ENCODE measurements at places on chromosomes 12 and 14.

GRCh38 chr14:85764822-85765221 lies 234.9 kb downstream of the FLRT2 start:
- DNase-seq: no peak

- DNase-seq: peak; percentile 89
These were observed 51.0 kb upstream of the SRSF5 start for GRCh38 chr14:69715725-69716477.

DNA sequence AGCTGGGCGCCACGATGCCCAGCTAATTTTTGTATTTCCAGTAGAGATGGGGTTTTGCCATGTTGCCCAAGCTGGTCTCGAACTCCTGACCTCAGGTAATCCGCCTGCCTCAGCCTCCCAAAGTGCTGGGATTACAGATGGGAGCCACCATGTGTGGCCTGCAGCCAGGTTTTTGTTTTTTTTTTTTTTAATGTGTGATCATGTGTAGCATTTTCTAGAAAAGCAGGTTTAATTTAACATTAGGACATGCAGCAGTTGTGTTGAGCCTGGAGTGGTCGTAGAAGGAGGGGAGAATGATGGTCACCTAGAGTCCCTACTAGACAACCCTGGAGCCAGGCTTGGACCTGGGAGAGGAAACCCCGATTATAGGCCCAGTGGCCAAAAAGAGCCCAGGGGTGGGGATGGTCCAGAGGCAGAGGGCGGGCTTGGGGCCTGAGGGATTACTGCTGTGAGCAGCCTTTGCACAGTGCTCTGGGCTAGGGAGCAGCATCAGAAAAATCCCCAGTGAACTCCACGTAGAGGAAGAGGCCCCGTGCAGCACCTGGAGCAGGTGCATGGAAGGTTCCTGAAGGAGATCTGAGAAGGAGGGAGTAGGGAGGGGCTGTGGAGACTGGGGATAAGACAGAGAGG lies 13.6 kb downstream of the DLK1 start:
- no peak for DNase-seq

DNA sequence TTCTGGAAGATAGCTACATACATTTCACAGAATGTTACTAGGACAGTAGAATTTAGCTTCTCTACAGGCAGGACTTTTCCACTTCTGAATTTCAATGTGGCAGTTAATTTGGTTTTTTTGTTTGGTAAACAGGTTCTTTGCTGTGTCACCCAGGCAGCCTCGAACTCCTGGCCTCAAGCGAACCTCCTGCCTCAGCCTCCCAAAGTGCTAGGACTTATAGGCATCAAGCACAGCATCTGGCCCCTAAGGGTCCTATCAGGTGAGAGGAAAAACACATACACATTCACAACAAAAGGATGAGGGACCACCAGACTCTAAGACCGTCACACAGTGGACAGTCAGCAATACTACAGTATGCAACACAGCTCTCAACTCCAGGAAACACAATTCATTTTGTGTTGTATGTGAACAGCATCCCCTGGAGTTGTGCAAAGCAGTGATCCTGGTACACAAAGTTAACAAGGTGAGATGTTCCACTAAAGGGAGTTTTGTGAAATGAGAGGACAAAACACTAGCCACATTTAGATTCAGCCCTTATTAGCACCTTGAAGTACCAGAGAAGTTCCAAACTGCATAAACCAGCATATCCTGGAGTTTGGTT lies 6.9 kb downstream of the ATP2B1 start:
- DNase-seq: no peak

GRCh38 chr12:46659032-46659650 lies 166.7 kb downstream of the SLC38A4 start:
- no peak for DNase-seq

DNA sequence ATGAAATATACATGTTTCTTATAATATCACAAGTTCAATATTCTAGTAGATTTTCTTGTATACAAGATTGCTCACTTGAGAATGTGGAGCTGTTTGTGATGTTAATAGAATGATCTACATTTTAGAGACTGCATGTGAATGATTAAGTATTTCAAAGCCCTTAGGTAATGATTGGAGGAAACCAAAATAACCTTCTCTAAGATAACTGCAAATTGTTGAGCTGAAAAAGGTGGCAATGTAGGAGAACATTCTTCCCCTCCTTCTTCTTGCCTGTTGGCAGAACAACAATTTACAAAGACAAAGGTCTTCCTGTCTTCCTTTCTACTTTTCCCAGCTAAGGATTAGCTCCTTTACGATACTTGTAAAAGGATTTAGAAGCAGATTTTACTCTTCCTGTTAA lies 2.0 kb upstream of the CLEC6A start:
- DNase-seq: no peak

GRCh38 chr12:74538491-74539258 lies 1.0 kb downstream of the ATXN7L3B start:
- DNase-seq: no peak

- no peak for DNase-seq
These were observed 27.3 kb upstream of the ST8SIA1 start for GRCh38 chr12:22361785-22362184.

DNA sequence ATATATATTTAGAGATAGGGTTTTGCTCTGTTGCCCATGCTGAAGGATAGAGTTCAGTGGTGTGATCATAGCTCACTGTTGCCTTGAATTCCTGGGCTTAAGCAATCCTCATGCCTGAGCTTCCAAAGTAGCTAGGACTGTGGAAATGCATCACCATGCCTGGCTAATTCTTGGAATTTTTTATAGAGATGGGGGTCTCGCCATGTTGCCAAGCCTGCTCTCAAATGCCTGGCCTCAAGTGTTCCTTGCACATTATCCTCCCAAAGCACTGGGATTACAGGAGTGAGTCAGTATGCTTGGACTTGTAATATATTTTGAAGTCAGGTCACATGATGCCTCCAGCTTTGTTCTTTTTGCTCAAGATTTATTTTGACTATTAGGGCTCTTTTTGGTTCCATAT lies 178.0 kb downstream of the RPAP3 start:
- DNase-seq: no peak

- DNase-seq: no peak
These were observed 129.3 kb upstream of the MAP1LC3B2 start for GRCh38 chr12:116429826-116430360.

DNA sequence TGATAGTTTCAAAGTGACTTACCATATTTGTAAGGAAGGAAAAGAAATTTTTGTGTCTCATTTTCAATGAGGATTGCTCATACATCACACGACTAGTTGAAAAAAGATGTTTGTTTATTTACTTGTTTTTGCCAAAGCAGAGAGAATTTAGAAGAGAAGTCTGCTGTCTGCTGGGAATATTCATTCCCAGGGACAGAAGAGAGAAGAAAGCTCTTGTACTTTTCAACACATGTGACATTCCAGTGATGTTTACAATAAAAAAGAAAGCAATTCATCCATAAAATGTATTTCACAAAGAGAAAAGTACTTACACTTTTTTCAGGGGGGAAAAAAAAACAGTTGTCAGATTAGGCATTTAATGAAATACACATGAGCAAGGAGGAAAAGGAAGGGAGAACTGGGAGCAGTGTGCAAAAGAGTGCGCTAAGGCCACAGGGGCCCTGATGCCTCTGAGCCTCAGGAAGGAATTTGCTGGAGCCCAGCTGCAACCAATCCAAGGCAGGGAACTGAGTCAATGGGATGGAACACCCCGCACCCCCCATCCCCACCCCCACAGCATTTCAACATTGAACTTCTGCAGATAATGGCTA lies 115.0 kb downstream of the RPAP3 start:
- no peak for DNase-seq

- DNase-seq: no peak
These were observed 164.6 kb upstream of the SLC16A7 start for GRCh38 chr12:59431266-59431665.

GRCh38 chr12:123064885-123065619 lies 84.6 kb downstream of the ARL6IP4 start:
- no peak for DNase-seq

DNA sequence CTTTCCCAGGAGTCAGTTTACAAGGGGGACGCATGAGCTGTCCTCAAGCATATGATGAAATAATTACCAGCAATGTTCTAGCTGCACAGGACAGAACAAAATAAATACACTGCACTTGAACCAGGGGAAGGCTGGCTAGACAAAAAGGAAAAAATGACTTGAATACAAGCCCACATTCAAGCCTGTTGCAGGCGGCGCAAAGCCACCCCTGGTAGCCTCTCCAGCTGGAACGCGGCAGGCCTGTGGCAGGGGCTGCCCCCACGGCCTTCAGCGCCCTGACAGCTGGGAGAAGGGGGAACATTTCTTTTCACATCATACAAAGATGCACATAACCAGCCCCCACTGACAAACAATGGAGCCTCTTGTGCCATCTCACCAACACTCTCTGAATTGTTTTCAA lies 57.1 kb downstream of the TRAFD1 start:
- no peak for DNase-seq

- no peak for DNase-seq
These were observed 28.2 kb upstream of the BCL11B start for GRCh38 chr14:99300190-99300589.
